Mesothelial cell of epicardium (in vitro differentiated cells): ENCODE measurements at places on chromosomes 16 and 17. TPM values are rescaled to one million over a fixed set of nuclear protein-coding genes. Genes with fewer than 3 reads are reported as not detected.
A peak's percentile ranks its signal among the peaks of the same experiment; 100 is the strongest.

DNA sequence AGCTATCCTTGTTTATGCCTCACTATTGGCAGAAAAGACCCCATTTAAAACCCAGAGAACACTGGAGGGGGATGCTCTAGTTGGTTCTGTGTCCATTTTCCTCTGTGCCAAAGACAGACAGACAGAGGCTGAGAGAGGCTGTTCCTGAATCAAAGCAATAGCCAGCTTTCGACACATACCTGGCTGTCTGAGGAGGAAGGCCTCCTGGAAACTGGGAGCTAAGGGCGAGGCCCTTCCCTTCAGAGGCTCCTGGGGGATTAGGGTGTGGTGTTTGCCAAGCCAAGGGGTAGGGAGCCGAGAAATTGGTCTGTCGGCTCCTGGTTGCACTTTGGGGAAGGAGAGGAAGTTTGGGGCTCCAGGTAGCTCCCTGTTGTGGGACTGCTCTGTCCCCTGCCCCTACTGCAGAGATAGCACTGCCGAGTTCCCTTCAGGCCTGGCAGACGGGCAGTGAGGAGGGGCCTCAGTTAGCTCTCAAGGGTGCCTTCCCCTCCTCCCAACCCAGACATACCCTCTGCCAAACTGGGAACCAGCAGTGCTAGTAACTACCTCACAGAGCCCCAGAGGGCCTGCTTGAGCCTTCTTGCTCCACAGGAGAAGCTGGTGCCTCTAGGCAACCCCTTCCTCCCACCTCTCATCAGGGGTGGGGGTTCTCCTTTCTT, 56.1 kb downstream of the IGF2BP1 start:
- no peak overlapping the region for H3K4me3 ChIP-seq
- peaks cover 38% of the 10 kb centered on the region for H3K36me3 ChIP-seq
- H3K27me3 ChIP-seq, result no peaks in the 10 kb centered on the region
- DNase-seq, result no peak
- no peaks in the 10 kb centered on the region for H3K4me1 ChIP-seq
- H3K27ac ChIP-seq, result peak overlapping the region; percentile 43

DNA sequence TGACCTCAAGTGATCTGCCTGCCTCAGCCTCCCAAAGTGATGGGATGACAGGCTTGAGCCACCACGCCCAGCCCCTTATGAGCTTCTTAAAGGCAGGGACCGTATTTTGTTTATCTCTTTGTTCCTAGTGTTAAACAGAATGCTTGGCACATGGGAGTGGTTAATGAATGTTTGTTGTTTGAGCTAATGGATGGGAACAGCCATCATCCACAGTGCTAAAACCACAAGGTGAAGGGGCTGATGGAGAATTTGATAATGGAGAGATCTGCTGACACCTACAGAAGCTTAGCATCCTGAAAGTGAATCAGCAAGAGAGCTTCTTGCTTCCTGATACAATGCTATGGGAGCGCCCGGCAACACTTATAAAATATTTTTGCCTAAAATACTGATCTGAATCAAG, 8.6 kb upstream of the CDH1 start:
- H3K36me3 ChIP-seq, result peaks cover 4% of the 10 kb centered on the region
- no peaks in the 10 kb centered on the region for H3K27me3 ChIP-seq
- no peak overlapping the region for H3K27ac ChIP-seq

- no peak overlapping the region for H3K4me3 ChIP-seq
- peaks cover 6% of the 10 kb centered on the region for H3K27me3 ChIP-seq
- no peak overlapping the region for H3K27ac ChIP-seq
These were observed 8.7 kb upstream of the KAT7 start for GRCh38 chr17:49779739-49780231.

DNA sequence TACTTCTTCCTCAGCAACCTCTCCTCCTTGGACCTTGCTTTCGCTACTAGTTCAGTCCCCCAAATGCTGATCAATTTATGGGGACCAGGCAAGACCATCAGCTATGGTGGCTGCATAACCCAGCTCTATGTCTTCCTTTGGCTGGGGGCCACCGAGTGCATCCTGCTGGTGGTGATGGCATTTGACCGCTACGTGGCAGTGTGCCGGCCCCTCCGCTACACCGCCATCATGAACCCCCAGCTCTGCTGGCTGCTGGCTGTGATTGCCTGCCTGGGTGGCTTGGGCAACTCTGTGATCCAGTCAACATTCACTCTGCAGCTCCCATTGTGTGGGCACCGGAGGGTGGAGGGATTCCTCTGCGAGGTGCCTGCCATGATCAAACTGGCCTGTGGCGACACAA, 429 bp downstream of the OR2C1 start:
- no peaks in the 10 kb centered on the region for H3K27me3 ChIP-seq
- H3K36me3 ChIP-seq, result peaks cover 2% of the 10 kb centered on the region
- no peak overlapping the region for H3K4me3 ChIP-seq
- no peaks in the 10 kb centered on the region for H3K4me1 ChIP-seq
- no peak overlapping the region for H3K27ac ChIP-seq

- H3K27ac ChIP-seq, result no peak overlapping the region
- DNase-seq, result no peak
- no peaks in the 10 kb centered on the region for H3K27me3 ChIP-seq
- no peak overlapping the region for H3K4me3 ChIP-seq
- H3K4me1 ChIP-seq, result peaks cover 6% of the 10 kb centered on the region
These were observed 6.3 kb downstream of the C17orf75 start for GRCh38 chr17:32335687-32336086.

DNA sequence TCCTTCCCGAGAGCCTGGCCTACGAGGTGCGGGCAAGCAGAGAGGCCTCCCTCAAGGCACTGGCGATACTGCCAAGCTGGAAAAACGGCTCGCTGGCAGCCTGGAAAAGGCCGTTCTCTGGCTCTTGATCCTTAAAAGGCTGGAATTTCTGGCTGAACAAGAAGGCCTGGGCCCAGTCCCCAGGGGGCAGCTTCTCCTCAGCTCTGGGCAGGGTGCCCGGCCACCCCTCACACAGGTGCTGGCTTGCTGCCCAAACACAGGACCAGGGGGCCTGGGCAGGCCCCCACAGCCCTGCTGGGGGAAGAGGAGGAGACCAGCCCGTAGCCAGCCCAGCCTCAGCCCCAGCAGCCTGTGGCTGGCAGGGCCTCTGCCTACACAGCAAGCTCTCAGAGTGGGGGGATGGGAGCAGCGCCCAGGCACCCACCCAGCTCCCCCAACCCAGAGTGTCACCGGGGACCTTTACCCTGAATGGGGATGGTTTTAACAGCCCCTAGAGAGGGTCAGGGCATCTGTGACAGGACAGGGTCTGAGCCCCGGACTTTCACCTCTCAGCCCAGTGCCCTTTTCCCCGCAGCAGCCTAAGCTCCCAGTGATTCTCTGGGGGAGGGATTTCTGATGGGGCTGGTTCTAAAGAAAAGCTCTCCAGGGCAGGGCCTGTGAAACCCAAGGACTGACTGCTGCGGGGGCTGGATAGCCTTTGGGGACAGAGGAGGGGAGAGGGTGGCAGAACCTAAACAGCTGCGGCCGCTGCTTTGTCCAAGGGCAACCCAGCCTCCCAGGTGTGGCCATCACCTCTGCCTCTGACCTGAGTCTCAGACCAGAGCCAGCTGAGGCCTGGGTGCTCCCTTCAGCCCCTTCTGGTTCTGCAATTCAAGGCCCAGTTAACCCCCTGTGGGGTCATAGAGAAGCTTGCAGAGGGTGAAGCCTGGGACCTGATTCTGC, 38.6 kb upstream of the TOB1 start:
- H3K27ac ChIP-seq, result peak overlapping the region; percentile 89
- no peaks in the 10 kb centered on the region for H3K27me3 ChIP-seq
- H3K4me3 ChIP-seq, result no peak overlapping the region
- peaks cover 55% of the 10 kb centered on the region for H3K4me1 ChIP-seq
- no peaks in the 10 kb centered on the region for H3K36me3 ChIP-seq
- peak; percentile 60 for DNase-seq

- no peaks in the 10 kb centered on the region for H3K36me3 ChIP-seq
- H3K4me3 ChIP-seq, result peak overlapping the region; percentile 60
- H3K27me3 ChIP-seq, result peaks cover 25% of the 10 kb centered on the region
- H3K4me1 ChIP-seq, result peaks cover 26% of the 10 kb centered on the region
These were observed 744 bp upstream of the METRNL start for GRCh38 chr17:83078378-83079351.

GRCh38 chr16:16071631-16072244, 122.3 kb downstream of the ABCC1 start:
- no peaks in the 10 kb centered on the region for H3K27me3 ChIP-seq
- peaks cover 27% of the 10 kb centered on the region for H3K4me1 ChIP-seq
- no peak for DNase-seq
- H3K4me3 ChIP-seq, result no peak overlapping the region
- H3K36me3 ChIP-seq, result peaks cover 19% of the 10 kb centered on the region

GRCh38 chr16:72255786-72256185, 83.8 kb upstream of the PMFBP1 start:
- H3K4me3 ChIP-seq, result no peak overlapping the region
- DNase-seq, result no peak
- H3K36me3 ChIP-seq, result no peaks in the 10 kb centered on the region
- peaks cover 6% of the 10 kb centered on the region for H3K4me1 ChIP-seq
- H3K27ac ChIP-seq, result no peak overlapping the region
- H3K27me3 ChIP-seq, result no peaks in the 10 kb centered on the region

DNA sequence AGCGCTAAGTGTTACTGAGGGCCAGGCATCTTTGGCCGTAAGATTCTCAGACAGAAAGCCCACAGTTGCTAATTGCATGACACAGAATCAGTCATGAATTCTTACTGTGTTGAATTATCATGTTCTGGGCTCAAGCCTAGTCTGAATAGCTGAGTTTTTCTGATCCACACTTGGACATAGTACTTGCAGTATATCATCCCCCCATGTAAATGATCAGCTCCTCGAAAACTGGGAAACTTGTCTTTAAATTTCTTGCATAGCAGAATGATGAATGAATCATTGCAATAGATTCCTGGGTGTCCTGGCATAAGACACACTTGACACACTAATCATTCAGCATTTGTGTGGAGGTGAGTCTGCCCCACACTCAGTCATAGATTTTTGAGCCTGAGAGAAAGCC, 2.2 kb downstream of the MLYCD start:
- no peaks in the 10 kb centered on the region for H3K36me3 ChIP-seq
- H3K4me1 ChIP-seq, result peaks cover 17% of the 10 kb centered on the region
- H3K27me3 ChIP-seq, result peaks cover under 1% of the 10 kb centered on the region
- peak overlapping the region; percentile 77 for H3K4me3 ChIP-seq
- no peak overlapping the region for H3K27ac ChIP-seq
- DNase-seq, result no peak

DNA sequence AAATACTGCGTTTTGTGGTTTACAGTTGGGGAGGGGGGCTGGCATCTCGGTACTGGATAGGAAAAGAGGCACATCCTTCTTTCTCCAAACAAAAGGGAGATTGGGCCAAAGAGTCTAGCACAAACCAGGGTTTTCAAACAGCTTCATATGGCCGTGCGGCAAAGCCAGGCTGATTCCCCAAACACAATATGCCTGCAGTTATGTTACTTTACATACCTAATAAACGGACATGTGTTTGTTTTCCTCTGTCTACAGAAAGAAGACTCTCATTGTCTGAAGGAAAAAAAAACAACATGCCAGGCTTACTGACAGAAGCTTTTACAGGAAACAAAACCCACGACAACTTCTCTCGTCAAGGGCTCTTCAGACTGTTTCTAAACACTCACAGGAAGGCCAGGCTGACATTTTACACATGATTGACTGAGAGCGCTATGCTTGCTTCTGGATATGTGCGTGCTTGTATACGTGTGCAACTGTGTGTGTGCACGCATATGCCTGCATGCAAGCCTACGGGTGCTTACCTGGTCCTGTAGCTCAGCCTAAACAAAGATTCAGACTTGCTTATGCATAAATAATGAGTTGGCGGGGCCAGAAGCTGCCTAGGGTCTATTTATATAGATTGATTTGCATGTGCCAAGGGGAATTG, 461.0 kb upstream of the C16orf82 start:
- H3K36me3 ChIP-seq, result no peaks in the 10 kb centered on the region
- H3K4me3 ChIP-seq, result no peak overlapping the region
- no peak overlapping the region for H3K27ac ChIP-seq
- peaks cover 26% of the 10 kb centered on the region for H3K27me3 ChIP-seq
- DNase-seq, result no peak

GRCh38 chr16:50067290-50067853, 1.6 kb downstream of the HEATR3 start:
- peaks cover 12% of the 10 kb centered on the region for H3K4me1 ChIP-seq
- peak overlapping the region; percentile 73 for H3K4me3 ChIP-seq
- H3K27ac ChIP-seq, result peak overlapping the region; percentile 78
- no peak for DNase-seq

- DNase-seq, result no peak
- peaks cover 3% of the 10 kb centered on the region for H3K36me3 ChIP-seq
- peaks cover 13% of the 10 kb centered on the region for H3K4me1 ChIP-seq
- H3K27me3 ChIP-seq, result no peaks in the 10 kb centered on the region
- no peak overlapping the region for H3K27ac ChIP-seq
These were observed 108.4 kb downstream of the METRNL start for GRCh38 chr17:83187782-83188311.

DNA sequence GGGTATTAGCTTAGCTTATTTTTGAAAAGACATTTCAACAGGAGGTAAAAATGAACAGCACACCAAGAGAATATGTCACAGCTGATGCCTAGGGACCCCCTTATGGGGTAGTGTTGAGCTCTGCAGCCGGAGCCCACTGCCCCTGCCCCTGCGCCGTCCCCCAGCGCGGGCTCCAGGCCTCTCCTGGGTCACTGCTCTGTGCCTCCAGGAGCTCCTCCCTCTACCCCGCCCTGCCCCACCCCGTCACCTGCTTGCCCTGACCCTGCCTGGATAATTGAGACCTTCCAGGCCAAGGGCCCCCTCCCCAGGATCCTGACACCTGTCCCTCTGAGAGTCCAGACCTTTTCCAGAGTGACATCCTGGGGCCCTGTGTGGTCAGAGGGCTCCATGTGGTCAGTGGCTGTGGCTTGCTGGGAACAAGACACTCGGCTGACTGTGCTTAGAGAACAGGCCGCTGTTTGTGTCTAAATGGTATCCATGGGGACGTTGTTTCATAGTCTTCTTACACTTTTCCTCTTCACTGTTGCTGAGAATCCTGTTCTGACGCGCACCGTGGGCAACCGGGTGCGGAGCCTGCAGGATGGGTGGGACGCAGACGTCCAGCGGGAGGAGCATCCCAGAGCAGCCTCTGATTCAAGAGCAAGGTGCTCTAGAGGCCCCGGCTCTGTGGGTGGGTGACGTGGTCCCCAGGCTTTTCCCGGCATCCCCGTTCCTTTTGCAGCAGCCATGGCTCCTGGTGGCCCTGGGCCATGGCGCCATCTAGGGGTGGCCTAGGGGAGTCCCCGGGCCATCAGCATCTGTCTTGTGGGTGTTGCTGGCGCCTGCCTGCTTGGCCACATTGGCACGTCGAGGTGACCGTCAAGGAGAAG, 20.0 kb upstream of the WFIKKN1 start:
- no peak overlapping the region for H3K27ac ChIP-seq
- DNase-seq, result no peak
- H3K4me3 ChIP-seq, result no peak overlapping the region
- no peaks in the 10 kb centered on the region for H3K27me3 ChIP-seq

- H3K4me1 ChIP-seq, result no peaks in the 10 kb centered on the region
- no peak for DNase-seq
- H3K27ac ChIP-seq, result no peak overlapping the region
- no peak overlapping the region for H3K4me3 ChIP-seq
These were observed 17.9 kb downstream of the CCDC57 start for GRCh38 chr17:82194765-82195164.

- H3K27ac ChIP-seq, result no peak overlapping the region
- H3K4me3 ChIP-seq, result no peak overlapping the region
- no peaks in the 10 kb centered on the region for H3K27me3 ChIP-seq
- H3K36me3 ChIP-seq, result peaks cover 18% of the 10 kb centered on the region
- no peaks in the 10 kb centered on the region for H3K4me1 ChIP-seq
These were observed 7.7 kb upstream of the AATK start for GRCh38 chr17:81173762-81174155.

Gene PRDM7
- total RNA-seq, result not detected in 3 replicates

Gene NUPR1
- total RNA-seq, result 12.3 to 13.9 TPM (median 13.3 TPM) in 3 replicates

Gene HSD17B1
- total RNA-seq, result 1.6 to 3.0 TPM (median 2.2 TPM) in 3 replicates

Gene UNC45B
- not detected in 3 replicates for total RNA-seq

Gene KCNH6
- total RNA-seq, result 0.16 TPM in 1 of 3 replicates, not detected in the others

Gene PYDC1
- total RNA-seq, result not detected in 3 replicates

Gene NGFR
- 14.7 to 16.1 TPM (median 14.9 TPM) in 3 replicates for total RNA-seq

Gene MT4
- not detected in 3 replicates for total RNA-seq

Gene ITGA3
- 133 to 149 TPM (median 143 TPM) in 3 replicates for total RNA-seq

Gene DPEP2
- not detected in 3 replicates for total RNA-seq
